ENCODE measurements at places on chromosomes 11 and 22.

DNA sequence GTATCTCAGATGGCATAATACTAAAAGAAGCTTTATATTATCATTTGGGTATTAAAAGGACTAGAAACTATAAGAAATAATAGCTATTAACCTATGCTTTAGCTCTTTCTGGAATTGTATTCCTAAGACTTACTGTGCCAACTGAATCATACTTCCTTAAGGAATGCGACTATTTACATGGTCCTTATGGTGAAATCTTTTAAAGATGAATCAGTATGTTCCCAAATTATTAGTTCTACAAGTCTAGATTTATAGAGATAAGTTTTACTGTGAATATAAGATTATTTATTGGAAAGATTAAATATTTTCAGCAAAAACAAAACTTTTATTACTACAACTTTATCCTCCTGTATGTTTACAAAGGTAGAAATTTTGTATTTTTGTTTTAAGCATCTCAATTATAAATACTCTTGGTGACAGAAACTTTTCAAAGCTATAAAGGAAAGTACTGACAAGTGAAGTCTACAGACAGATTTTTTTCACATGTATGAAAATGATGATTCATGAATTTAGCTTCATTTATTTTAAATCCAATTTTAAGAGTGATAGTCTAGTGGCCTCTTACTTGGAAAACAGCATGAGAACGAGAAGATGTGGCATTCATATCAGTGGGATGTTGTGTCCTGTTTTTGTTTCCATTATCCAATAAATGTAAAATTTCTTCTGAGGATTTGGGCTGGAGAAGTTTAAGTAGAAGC, 17.8 kb downstream of the KIF18A start:
- DNase-seq = no peak

DNA sequence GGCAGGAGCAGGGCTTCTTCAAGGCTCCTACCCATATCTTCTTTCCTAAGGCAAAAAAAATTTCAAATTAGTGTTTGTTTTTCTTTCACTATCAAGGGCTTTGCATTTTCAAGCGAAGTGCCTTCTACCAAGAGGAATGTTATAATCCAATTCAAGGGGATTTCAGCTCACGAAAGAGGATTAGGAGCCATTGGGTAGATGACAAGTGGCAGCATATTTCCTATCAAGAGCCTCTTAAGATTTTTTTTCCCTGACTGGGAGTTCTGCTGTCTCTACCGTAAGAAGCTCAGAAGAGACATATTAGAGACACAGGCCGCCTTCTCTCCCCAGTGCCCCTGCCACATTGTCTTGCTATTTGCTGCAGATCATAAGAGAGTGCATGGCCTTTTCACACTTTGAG, 55.9 kb upstream of the BMAL1 start:
- DNase-seq = no peak

DNA sequence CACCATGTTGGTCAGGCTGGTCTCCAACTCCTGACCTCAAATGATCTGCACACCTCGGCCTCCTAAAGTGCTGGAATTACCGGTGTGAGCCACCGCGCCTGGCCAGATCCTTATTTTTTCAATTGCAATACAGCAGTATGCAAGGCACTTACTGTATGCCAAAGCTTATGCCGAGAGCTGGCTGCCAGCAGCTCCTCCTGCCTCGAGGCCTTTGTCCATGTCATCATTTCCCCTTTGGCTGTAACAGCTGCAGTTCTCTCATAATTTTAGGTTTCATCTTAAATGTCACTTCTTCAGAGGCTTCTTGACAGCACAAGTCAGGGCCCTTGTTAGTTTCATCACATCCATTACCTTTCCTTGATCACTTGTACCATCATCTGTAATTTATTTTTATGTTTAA, 1.5 kb upstream of the SREBF2 start:
- peak; percentile 61 for DNase-seq

- DNase-seq = no peak
Measured at GRCh38 chr11:13874597-13874996, 87.9 kb upstream of the SPON1 start.

GRCh38 chr11:86388198-86388597, 13.5 kb downstream of the CCDC81 start:
- no peak for DNase-seq

DNA sequence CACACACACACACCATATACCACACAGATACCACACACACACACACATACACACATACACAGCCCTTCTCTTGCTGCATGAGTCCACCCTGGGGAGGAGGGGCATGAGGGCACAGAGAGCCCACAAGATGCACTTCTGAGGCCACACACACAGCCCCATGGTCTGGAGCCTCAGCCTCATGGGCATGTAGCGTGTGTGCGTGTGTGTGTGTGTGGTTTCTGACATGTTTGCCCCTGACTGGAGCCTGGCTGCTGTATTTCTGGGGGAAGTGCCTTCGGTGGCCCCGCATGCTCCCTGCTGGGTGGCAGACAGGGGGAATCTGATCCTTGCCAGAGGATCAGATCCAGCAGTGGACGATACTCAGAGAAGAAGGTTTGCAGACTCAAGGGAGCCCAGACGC, 97.0 kb upstream of the PRR5 start:
- no peak for DNase-seq

- DNase-seq = no peak
Measured at GRCh38 chr22:46969491-46969890, 207.0 kb downstream of the TBC1D22A start.

DNA sequence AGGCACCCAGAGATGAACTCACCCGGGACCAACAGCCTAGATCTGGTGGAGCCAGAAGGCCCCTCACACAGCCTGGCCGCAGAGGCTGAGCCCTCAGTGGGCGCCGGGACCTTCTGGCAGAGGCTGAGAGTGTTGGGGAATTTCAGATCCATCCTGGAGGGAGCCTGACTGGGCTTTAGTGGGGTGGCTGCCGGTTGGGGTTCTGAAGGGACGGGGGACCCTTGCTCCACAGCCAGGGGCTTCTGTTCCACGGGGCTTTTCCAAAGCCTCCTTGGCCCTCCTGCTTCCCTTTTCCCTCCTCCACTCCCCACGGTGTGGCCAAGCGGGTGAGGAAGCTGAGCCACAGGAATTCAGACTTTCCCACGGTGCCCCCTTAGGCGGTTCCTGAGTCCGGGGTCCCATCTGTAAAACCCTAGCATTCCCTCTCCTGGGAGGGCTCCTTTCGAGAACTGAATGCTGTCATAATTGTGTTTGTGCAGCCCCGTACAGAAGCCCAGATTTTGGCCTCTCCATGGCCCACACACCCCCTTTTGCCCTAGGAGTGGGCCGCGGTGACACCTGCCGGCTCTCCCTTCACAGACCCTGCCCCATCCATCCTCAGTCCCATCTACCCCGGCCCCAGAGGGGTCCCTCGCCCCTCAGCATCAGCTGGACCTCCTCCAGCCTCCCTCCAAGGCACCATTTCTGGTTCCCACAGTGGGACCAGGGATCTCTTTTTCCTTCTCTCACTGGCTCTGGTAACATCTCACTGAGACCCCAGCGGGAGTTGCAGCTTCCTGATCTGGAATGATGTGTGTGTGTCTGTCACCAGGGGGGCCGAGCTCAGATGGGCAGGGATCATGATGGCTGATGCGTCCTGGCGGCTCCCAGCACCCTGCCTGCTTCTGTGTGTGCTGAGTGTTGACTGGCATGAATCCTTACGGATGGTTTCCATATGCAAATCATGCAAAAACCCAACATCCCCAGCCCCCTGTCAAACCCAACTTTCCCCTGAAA, 1048.4 kb downstream of the TBC1D22A start:
- DNase-seq = no peak

Measured in muscle of back (tissue), 13 donors.